ENCODE measurements at places on chromosomes 6 and 20. TPM values are rescaled to one million over a fixed set of nuclear protein-coding genes. Genes with fewer than 3 reads are reported as not detected.
A peak's percentile ranks its signal among the peaks of the same experiment; 100 is the strongest.

- no peak for DNase-seq
These were observed 43.1 kb downstream of the SLC17A5 start for GRCh38 chr6:73610444-73611275.

DNA sequence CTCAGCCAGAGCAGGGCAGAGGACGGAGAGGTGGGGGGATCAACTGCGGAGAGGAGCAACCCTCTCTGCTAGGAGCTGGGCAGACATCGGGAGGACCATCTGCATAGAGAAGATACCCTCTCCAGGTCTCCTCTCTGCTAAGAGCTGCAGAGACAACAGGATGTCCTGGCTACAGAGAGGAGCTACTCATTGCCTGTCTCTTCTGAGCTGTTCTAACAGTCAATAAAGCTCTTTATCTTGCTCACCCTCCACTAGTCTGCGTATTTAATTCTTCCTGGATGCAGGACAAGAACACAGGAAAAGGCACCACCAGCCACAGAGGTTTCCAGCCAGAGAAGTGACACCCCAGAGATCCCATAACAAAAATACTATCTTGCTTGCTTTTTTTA, 871.1 kb upstream of the GJE1 start:
- no peak for DNase-seq

DNA sequence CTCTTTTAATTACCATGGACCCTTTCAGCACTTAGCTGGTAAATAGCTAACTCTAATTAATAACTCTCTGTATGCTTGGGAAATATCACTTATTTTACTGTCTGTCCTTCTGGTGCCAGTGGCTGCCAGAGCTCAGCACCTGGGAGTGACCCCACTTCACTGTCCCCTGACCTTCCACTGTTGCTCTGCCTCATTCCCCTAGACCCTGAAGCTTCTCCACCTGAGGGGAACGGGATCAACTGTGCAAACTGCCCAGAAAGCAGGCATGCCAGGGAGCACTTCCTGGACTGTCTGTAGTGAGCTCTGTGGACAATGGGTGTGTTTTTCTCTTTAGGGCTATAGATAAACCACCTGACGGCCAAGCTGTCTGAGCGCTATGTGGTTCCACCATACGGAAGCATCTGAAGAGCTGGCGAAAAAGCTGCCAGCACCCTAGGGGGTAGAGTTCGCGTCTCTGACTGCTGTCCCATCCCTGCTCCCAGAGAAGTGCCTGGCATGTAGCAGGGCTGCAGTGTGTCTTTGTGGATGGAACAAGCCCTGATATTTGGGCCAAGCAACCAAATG, 106.3 kb upstream of the FOXA2 start:
- no peak for DNase-seq

- peak; percentile 80 for DNase-seq
These were observed at the start of gene NFKBIE for GRCh38 chr6:44265007-44265721. TSS of gene NFKBIE (minus strand) at chr6:44265551. CDS start at chr6:44265346, 205 bp downstream.

- no peak for DNase-seq
These were observed 63.0 kb downstream of the EZR start for GRCh38 chr6:158756126-158756525.

DNA sequence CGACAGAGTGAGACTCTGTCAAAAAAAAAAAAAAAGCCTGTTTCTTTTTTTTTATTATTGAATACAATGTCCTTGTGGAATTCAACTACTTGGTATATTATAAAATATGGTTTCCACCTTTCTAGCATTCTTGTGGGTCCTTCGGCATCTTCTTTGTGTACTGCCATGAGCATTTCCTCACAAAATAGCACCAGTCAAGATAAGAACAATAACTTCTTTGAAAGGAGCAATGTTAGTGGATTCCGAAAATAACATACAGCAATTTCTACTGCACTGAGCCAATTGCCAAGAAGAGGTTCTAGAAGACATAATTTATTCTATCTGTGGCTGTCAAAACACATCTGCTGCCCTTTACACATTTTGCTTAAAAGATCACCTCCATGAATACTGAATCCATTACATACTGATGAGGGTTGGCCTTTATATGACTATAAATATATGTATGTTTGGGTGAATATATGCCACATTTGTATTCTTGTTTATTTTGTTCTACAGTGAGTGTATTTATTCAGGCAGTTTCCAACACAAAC, 19.1 kb upstream of the SPTLC3 start:
- no peak for DNase-seq

CD24 gene
- total RNA-seq = 276 TPM

SYNDIG1 gene
- total RNA-seq = 0.47 TPM

SNAP25 gene
- total RNA-seq = 1.2 TPM

All from H4 (cell line).